ENCODE measurements at places on chromosomes 12 and 14. TPM values are rescaled to one million over a fixed set of nuclear protein-coding genes. Genes with fewer than 3 reads are reported as not detected.

The CCND2 gene
- 115 TPM for total RNA-seq

The TAS2R9 gene
- total RNA-seq = not detected

The SNRPF gene
- 17.2 TPM for total RNA-seq

The RPL10L gene
- not detected for total RNA-seq

The SIRT4 gene
- total RNA-seq = 3.3 TPM

The LYZ gene
- 148 TPM for total RNA-seq

The KRT2 gene
- total RNA-seq = 12.1 TPM

The LALBA gene
- not detected for total RNA-seq

The PTGER2 gene
- total RNA-seq = 2.2 TPM

The KRT81 gene
- total RNA-seq = 27.8 TPM

The PTGDR gene
- 0.39 TPM for total RNA-seq

The SERPINA3 gene
- total RNA-seq = 14.0 TPM

The FZD10 gene
- total RNA-seq = 7.7 TPM

The CDK2 gene
- 25.7 TPM for total RNA-seq

The GPR68 gene
- total RNA-seq = 2.0 TPM

The LRTM2 gene
- total RNA-seq = 0.20 TPM

The CAPZA3 gene
- not detected for total RNA-seq

The TPPP2 gene
- total RNA-seq = not detected

The CLMN gene
- 13.6 TPM for total RNA-seq

The TMBIM6 gene
- total RNA-seq = 228 TPM

The CRACR2A gene
- total RNA-seq = 1.8 TPM

The SLC5A8 gene
- 1.7 TPM for total RNA-seq

The MMP17 gene
- 8.5 TPM for total RNA-seq

The TROAP gene
- 5.6 TPM for total RNA-seq

The NANOG gene
- total RNA-seq = not detected

The SINHCAF gene
- total RNA-seq = 47.5 TPM

The RAB15 gene
- 3.4 TPM for total RNA-seq
